ENCODE measurements at places on chromosomes 3 and 15.

DNA sequence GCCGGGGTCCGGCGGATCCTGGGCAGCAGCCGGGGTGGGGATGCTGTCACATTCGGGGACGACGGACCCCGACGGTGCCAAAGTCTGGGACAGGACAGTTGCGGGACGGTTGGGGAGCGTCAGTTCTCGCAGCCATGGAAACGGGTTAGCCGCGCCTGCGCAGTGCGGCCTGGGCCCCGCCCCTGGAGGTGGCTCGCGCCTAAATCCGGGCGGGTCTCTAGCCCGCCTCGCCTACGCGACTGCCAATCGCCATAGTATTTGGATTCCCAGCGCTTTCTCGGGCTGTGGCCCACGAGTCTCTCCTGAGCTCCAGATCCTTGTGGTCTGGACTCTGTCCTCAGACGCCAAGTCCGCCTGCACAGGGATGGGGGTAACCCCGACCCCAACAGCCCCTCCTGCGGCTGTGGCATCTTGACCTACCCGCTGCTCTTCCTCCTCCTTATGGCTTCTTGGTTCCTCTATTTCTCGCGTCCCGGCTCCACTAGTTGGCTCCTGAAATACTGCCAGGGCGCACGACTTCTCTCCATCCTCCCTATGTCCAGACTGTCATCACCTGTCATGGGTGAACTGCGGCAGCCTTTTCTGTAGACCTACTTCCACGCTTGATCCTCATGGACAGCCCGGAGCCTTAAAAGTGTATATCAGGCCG, at the start of gene ZMYND10:
Gene ZMYND10 (minus strand): TSS at position 147 of the 649 bp plus-strand sequence. CDS start 153 bp downstream, outside the sequence.
- DNase-seq: peak; percentile 52

- no peak for DNase-seq
Measured at GRCh38 chr3:88076712-88077111, 17.7 kb downstream of the ZNF654 start.

DNA sequence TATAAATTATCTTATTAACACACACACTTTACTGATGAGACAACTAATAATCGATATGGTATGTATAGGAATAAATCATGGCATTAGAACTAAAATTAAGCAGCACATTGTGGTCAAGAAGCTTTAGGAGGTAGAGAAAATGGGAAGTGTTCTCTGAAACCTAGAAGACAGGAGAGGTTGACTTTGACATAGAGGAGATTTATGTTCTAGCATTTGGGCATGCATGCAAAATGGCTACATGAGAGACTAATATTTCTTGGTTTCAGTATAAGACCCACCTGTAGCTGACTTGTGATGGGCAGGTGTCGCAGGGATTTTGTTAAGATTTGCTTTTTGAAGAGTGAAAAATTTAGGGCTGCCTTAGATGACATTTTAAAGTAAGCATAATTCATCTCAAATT, 209.7 kb upstream of the POU1F1 start:
- no peak for DNase-seq

DNA sequence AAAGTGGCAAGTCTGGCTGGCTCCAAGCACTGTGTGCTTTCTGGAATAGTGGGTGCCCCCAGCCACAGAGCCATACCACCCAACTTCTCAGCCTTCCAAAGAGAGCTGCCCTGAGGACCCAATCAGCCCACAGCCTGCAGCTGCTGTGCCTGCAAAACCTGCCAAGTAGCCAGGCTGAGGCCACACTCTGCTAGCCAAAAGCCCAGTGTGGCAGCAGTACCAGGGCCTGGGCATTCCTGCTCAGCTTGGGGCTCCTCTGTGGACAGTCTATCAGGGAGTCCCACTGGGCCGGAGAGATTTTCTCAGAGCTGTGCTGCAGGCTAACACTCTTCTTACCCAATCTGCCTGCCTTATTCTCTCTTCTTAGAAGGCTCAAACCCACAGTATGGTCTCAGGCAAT, 136.5 kb downstream of the TPRA1 start:
- DNase-seq: no peak

DNA sequence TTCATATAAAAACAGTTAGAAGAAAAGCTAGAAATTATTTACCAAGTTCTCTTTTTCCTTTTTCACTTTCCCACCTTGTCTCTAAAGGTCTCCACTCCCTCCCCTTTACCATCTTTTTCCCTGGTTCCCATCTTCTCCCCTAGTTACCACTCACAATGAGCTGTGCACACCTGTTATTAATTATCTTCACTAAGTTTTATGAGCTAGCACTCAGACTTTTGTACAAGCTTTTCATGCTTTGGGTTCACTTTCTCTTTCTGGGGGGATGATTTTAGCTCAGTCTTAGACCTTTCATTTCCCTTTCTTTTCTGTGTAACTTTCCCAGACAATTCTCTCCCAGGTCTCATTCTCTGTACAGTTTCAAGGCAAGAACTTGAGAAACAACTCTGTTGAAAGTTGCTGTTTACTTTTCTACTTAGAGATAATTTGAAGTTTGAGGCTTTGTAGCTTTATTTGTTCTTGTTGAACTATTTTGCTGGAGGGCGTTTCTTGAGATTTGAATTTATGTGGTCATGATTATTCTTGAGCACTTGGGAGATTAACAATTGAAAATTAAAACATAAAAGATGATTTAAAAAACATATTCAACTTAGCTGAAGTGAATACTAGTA, 24.0 kb upstream of the AADAC start:
- no peak for DNase-seq

- no peak for DNase-seq
Measured at GRCh38 chr3:124671106-124671505, 59.1 kb upstream of the UMPS start.

- DNase-seq: no peak
Measured at GRCh38 chr3:187228740-187229139, 31.5 kb downstream of the RTP1 start.

DNA sequence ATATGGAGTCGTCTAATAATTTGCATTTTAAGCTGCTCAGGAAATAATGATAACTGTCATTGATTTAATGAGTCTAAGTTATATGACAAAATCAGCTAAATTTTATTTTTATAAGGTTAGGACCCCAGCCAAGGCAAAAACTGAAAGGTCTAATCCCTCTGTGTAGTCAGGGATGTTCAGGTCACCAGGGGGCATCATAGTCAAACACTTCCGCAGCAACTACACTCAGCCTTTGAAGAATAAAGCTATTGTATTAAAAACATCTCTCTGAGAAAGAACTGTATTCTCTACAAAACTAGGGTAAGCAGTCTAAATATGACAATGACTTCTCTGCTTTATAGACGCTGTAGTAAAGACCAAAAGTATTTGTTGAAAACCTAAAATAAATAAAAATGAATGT, 15.0 kb downstream of the INTS14 start:
- DNase-seq: no peak

GRCh38 chr3:165814380-165814779, 22.8 kb downstream of the BCHE start:
- no peak for DNase-seq

GRCh38 chr3:27368831-27369607, at the start of gene NEK10:
TSS of gene NEK10 (minus strand) at chr3:27369383. CDS start at chr3:27352882, 16,501 bp downstream.
- DNase-seq: peak; percentile 76

GRCh38 chr3:132292042-132292441, 25.2 kb upstream of the ACP3 start:
- no peak for DNase-seq

DNA sequence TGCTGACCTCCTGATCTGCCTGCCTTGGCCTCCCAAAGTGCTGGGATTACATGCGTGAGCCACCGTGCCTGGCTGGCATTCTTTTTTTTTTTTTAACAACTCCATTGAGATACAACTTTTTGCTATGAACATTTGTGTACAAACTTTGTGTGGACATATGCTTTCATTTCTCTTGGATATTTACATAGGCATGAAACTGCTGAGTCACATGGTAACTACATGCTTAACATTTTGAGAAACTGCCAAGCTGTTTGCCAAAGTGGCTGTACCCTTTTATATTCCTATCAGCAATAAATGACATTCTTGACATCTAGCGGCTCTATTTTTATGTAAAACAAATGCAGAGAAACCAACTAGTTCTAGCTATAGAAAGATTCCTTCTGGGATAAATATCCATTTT, 8.7 kb upstream of the YEATS2 start:
- no peak for DNase-seq

DNA sequence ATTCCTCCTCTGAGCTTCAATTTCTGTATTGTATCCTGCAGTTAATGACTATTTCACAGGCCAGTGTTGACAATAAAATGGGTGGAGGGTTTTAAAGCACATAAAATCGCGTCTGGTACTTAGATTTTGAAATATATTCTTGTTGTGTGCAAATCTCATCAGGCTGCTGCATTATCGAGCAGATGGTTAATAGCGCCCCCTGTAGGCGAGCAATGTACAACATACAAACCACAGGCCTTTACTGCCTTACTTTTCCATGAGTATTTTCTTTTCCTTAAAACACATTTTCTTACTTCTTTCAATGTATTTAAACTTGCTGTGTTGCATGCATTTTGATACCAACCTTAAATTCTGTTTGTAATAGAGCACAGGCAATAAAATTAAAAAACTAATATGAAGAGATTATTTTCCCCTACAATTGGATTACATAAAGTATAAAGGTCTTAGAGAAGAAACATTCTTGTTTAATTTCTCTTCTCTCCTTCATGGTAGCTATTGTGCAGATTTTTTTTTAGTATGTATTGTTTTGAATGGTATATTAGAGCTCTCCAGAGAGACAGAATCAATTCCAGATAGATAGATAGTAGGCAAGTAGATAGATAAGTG, 608.4 kb downstream of the CADM2 start:
- peak; percentile 3 for DNase-seq

DNA sequence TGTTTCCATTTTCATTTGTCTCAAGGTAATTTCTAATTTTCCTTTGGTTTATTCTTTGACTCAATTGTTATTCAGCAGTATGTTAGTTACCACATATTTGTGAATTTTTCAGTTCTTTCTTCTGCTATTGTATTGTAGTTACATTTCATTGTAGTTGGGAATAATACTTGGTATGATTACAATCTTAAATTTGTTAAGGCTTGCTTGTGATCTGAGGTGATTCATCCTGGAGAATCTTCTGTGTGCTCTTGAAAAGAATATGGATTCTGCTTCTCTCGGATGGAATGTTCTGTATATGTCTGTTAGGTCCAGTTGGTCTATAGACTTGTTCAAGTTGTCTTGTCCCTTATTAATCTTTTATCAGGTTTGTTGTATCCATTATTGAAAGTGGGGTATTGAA, 63.4 kb upstream of the VEPH1 start:
- DNase-seq: no peak

DNA sequence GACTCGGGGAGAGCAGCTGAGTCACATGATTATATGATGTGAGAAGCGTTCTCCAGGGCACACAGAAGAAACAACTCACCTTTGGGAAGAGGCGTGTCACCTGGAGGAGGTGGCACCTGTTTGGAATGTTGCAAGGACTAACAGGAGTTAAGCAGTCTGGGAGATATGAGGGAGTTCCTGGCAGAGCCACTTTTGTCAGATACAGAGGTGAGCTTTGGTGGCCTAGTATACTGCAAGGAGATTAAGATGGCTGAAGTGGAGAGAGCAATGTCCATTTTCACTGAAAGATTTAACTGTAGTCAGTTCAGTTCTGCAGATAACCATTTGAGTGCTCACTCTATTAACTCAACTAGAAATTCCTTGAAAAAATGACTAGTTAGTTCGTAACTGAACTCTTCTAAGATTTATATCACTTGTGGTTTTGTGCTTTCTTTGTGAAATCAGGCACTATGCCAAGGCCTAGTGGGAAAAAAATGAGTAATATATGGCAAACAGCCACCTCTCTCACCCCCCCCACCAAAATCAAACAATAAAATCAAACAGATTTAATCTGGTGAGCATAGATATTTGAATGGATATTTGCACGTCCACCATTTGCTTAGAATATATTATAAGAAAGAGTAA, 61.3 kb downstream of the CRYBG3 start:
- DNase-seq: no peak

DNA sequence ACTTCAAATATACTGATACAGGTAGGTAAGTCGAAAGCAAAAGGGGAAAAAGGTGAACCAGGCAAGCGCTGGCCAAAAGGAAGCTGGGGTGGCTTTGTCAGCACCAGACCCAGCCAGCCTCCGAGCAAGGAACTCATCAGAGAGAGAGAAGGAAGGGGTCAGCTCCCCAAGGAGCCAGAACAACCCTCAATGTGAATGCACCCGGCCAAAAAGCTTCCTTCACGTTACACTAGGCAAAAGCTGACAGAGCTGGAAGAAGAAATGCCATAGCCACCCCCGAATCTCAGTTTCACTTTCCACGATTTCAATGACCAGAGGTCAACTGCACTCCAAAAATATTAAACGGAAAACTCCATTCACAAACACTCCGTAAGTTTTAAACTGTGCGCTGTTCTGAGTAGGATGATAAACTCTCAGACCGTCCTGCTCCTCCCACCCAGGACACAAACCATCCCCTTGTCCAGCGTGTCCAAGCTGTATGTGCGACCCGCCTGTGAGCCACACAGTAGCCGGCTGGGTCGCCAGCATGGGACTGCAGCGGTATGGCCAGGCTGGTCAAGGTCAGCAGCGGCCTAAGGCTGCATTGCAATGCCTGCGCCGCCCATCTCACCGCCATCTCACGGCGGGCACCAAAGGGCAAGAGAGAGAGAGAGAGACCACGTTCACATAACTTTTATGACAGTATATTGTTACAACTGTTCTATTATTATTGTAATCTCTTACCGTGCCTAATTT, 29.7 kb downstream of the CYFIP1 start:
- no peak for DNase-seq

DNA sequence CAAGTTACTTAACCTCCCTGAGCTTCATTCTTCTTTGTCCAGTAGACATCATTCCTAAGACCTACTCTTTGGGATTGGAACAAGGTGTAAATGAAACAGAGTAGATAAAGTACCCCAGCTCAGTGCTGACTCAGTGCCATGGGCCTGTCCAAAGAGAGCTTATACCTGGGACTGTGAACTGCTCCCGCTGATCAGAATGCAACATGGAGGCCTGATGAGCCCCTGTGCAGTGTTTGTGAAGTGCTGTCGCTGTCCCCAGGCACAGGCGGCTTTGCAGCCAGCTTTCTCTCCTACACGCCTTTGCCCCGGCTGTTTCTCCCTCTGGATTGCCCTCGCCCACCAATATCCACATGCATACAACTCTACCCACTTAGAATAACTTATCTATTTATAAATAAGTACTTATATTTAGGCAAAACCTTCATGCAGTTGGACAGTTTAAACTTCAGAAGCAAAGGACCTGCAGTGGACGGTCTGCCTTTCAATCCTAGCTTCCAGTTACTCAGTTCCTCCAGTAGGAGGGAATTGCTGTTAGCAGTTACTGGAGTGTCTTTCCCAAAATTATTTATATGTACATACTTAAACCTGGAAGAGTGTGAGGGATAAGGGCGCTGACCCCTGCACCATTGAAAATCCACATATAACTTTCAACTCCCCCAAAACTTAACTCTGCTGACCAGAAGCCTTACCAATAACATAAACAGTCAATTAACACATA, 80.0 kb downstream of the CORO2B start:
- no peak for DNase-seq

DNA sequence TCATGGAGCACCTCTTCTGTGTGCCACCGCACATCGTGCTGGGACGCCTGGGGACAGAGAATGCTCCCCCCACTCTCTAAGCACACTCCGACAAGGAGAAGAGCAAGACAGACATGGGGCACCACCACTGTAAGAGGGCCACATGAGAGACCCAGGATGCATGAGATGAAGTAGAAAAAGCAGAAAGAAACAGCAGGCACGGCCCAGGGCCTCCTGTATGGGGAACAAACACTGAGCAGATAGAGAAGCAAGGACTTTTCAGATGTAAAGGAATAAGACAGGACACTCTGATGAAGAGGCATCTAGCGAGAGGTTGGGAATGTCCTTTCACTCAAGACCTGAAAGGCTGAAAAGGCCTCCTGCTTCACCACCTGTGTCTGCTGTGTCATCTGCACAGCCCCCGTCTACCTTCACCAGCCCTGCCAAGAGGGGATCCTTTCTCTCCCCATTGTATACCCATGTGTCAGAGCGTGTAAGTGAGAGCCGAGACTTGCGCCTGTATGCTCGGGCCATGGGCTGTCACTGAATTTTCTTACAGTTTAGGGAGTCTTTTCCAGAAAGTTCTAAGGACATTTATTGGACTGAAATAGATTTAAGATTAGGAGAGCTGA, 125.6 kb downstream of the LRRK1 start:
- no peak for DNase-seq

Data from stimulated activated CD8-positive, alpha-beta memory T cell treated with anti-CD3 and anti-CD28 coated beads, Interleukin-7, amount 100 ng/mL, for 48 hours (primary cell).